Left cardiac atrium (tissue), 4 donors: ENCODE measurements at places on chromosomes 5 and 9. TPM values are rescaled to one million over a fixed set of nuclear protein-coding genes. Genes with fewer than 3 reads are reported as not detected.

GRCh38 chr9:38372762-38373619 is 19.5 kb upstream of the ALDH1B1 start:
- DNase-seq: no peak

RASGEF1C gene
- 0.65 TPM for total RNA-seq

- DNase-seq: no peak
Measured at GRCh38 chr5:116075191-116075831, 9.5 kb upstream of the COMMD10 start.

- no peak for DNase-seq
Measured at GRCh38 chr9:128442150-128442549, 13.7 kb upstream of the ODF2 start.
